ENCODE measurements at places on chromosomes 16 and 17. TPM values are rescaled to one million over a fixed set of nuclear protein-coding genes. Genes with fewer than 3 reads are reported as not detected.

The ZG16 gene
- total RNA-seq = not detected

The CDRT15 gene
- not detected for total RNA-seq

The CDK12 gene
- 38.5 TPM for total RNA-seq

The SMTNL2 gene
- total RNA-seq = 0.36 TPM

The FBXL16 gene
- total RNA-seq = 5.6 TPM

The MT4 gene
- total RNA-seq = not detected

The SEPTIN12 gene
- total RNA-seq = not detected

The STAC2 gene
- 0.40 TPM for total RNA-seq

The CCDC144A gene
- total RNA-seq = 1.1 TPM

The SUMO2 gene
- total RNA-seq = 369 TPM
